Activated CD8-positive, alpha-beta T cell treated with anti-CD3 and anti-CD28 coated beads for 36 hours (primary cell): ENCODE measurements at places on chromosomes 11 and 22. TPM values are rescaled to one million over a fixed set of nuclear protein-coding genes. Genes with fewer than 3 reads are reported as not detected.

Gene RIMBP3C
- total RNA-seq, result not detected

Gene TP53I11
- 15.2 TPM for total RNA-seq

Gene ASCL2
- total RNA-seq, result 3.4 TPM

Gene THY1
- total RNA-seq, result 0.40 TPM

Gene POU2AF1
- 3.6 TPM for total RNA-seq

Gene MIAT
- 11.9 TPM for total RNA-seq

Gene SYNGR1
- total RNA-seq, result 2.4 TPM

Gene C11orf97
- not detected for total RNA-seq

Gene TBX1
- not detected for total RNA-seq

Gene WNT11
- total RNA-seq, result 0.43 TPM

Gene PVALB
- not detected for total RNA-seq

Gene MMP13
- not detected for total RNA-seq

Gene ISX
- not detected for total RNA-seq

Gene SMC1B
- 1.8 TPM for total RNA-seq

Gene MPPED2
- total RNA-seq, result not detected

Gene SLCO2B1
- not detected for total RNA-seq

Gene SCUBE2
- not detected for total RNA-seq

Gene PYGM
- total RNA-seq, result 1.2 TPM

Gene MEN1
- 29.0 TPM for total RNA-seq

Gene KCNK4
- total RNA-seq, result 0.23 TPM

Gene MS4A1
- total RNA-seq, result 2.1 TPM

Gene OVOL1
- total RNA-seq, result 1.2 TPM

Gene MMP7
- total RNA-seq, result not detected

Gene MS4A12
- not detected for total RNA-seq

Gene SYVN1
- total RNA-seq, result 26.8 TPM

Gene CARD10
- total RNA-seq, result 0.09 TPM

Gene CLMP
- 0.09 TPM for total RNA-seq

Gene CNTF
- total RNA-seq, result 1.8 TPM

Gene DEPDC7
- total RNA-seq, result 2.8 TPM

Gene GGTLC3
- not detected for total RNA-seq

Gene B4GALNT4
- total RNA-seq, result 1.5 TPM

Gene LRRC32
- 24.5 TPM for total RNA-seq

Gene KCNQ1
- total RNA-seq, result 8.7 TPM

Gene OR51G2
- not detected for total RNA-seq

Gene MAP6
- not detected for total RNA-seq

Gene DDX25
- 0.54 TPM for total RNA-seq

Gene DDI1
- total RNA-seq, result not detected

Gene TEX12
- total RNA-seq, result not detected

Gene NXPE4
- total RNA-seq, result not detected

Gene TCN2
- total RNA-seq, result 0.16 TPM

Gene PRG3
- not detected for total RNA-seq

Gene TRIM22
- 149 TPM for total RNA-seq

Gene IGF2
- total RNA-seq, result 8.1 TPM

Gene OR4A16
- not detected for total RNA-seq

Gene CST6
- 0.50 TPM for total RNA-seq

Gene TMEM151A
- total RNA-seq, result not detected
